ENCODE measurements at places on chromosomes 3 and 15.
A peak's percentile ranks its signal among the peaks of the same experiment; 100 is the strongest.

DNA sequence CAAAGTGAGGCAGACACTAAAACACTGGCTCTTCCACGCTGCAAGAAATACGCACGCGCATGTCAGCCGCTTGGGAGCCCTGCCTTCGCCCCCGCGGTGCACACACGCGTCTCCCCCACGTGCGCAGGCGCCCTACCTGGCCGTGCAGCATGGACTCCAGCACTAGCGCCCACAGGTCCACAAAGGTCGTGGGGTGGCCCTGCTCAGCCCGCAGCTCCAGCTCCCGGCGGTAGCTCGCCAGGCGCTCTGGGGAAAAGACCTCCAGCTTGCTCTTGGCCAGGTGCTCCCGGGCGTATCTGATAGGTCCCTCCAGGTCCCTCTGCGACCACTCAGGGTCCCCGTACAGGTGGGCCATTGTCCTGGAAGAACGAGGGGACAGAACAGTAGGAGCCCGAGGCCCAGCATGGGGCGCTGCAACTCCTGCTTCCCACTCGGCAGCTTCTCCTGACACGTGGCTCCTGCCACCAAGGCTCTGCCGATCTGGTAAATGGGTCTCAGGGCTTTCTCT is 14.9 kb downstream of the PLA2G4D start:
- DNase-seq: no peak

DNA sequence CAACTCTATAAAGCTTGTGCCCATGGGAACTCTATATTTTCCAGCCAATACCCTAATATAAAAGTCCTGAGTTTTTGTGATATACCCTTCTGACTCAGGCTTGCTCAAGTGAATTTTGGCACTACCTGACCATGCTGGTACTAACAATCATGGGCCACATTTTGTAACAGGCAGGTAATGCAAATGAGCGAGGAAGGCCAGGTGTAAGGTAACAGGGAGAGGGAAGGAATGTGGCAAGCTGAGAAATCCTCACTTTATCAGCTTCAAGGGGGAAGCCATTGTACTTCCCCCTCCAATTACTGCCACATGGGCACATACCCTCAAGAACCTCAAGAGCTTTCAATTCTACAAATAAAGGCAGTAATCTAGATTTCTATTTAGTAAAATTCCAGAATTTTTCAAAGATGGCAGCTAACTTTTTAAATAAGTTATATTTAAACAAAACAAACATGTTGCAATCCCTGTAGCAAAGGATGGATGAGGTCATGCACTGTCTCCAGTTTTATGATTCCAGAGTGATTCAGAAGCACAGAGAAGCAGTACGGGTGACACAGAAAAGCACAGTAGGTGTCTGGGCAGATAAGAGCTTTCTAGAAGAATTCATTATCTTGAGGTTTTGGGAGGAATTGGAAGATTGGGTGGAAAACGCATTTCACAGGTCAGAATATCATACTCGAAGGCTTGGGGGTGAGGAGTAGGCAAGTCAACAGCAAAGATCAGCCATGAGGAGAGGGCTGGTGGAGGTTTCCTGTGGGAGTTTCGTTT is 87.6 kb downstream of the FOXP1 start:
- DNase-seq: peak; percentile 93

GRCh38 chr15:86439614-86440013 is 359.9 kb downstream of the AGBL1 start:
- no peak for DNase-seq

GRCh38 chr15:40637221-40637745 is 43.2 kb downstream of the KNL1 start:
- peak; percentile 23 for DNase-seq

- peak; percentile 26 for DNase-seq
These were observed 8.2 kb upstream of the OCA2 start for GRCh38 chr15:28107111-28107903.

DNA sequence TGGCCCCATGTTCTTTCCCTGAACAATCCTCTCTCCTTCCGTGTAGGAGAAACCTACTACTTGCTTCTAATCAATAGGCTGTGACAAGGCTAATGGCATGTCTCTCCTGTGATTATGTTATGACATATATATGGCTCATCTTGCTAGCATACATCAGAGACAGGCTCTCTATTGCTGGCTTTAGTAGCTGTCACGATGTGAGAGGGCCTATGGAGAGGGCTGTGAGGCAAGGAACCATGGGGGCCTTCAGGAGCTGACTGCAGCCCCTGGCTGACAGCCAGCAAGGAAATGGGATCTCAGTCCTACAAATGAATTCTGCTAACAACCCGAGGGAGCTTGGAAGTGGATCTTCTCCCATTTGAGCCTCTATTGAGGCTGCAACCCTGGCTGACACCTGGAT is 96.3 kb downstream of the EOMES start:
- DNase-seq: no peak

DNA sequence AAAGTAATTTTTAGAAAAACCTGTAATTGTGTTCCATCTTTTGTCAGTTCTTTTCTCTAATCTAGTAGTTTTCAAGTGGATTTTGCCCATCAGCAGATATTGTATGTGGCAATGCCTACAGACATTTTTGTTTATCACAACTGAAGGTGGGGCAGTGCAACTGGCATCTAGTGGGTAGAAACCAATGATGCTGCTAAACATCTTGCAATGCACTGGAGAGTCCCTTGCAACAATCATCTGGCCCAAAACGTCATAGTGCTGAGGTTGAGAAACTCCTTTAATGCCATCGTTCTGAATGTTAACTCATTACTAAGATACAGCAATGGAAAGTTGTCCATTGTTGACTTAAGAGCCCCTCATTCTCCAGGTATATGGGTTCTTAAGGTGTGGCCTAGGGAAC is 80.1 kb downstream of the BTD start:
- DNase-seq: no peak
